ENCODE measurements at places on chromosomes 4 and X. TPM values are rescaled to one million over a fixed set of nuclear protein-coding genes. Genes with fewer than 3 reads are reported as not detected.

The NRK gene
- not detected for total RNA-seq

The AMER1 gene
- total RNA-seq = 1.6 TPM

The TMPRSS11F gene
- total RNA-seq = not detected

The SLC7A11 gene
- 54.1 TPM for total RNA-seq

The SPANXN3 gene
- not detected for total RNA-seq

The RAB9B gene
- 0.15 TPM for total RNA-seq

The MAOA gene
- total RNA-seq = not detected

The POU4F2 gene
- not detected for total RNA-seq

The PAK3 gene
- total RNA-seq = not detected

The MAGIX gene
- 1.3 TPM for total RNA-seq

The RTL3 gene
- 0.59 TPM for total RNA-seq

The BEND2 gene
- total RNA-seq = not detected

The RBMXL3 gene
- not detected for total RNA-seq

The NEIL3 gene
- 8.8 TPM for total RNA-seq

The TECRL gene
- total RNA-seq = not detected

The TSPAN5 gene
- total RNA-seq = 75.4 TPM

The CLDN2 gene
- total RNA-seq = not detected

The ADGRG4 gene
- total RNA-seq = 0.05 TPM

The ZNF732 gene
- total RNA-seq = not detected

The RTL5 gene
- total RNA-seq = 1.6 TPM

The DACH2 gene
- not detected for total RNA-seq

The SERTM2 gene
- not detected for total RNA-seq

The CCDC110 gene
- total RNA-seq = not detected
